T-helper 2 cell (primary cell): ENCODE measurements at places on chromosomes 6 and 20.
A peak's percentile ranks its signal among the peaks of the same experiment; 100 is the strongest.

DNA sequence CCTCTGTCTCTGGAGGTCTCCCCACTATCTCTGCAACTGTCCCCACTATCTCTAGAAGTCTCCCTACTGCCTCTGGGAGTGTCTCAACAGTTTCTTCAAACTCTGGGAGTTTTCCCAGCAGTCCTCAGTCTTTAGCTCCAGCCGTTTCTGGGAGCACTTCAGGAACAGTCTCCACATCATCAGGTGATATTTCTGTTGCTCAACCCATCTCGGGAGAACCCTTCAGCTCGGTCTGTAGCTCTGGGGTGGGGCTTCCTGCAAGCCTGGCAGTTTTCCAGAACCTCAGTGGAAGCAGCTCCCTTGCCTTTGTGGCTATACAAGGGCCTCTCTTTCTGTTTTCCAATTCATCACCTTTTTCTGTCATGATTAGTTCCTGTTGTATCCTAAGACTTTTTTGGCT, 3.0 kb upstream of the SFTA2 start:
- DNase-seq: no peak

DNA sequence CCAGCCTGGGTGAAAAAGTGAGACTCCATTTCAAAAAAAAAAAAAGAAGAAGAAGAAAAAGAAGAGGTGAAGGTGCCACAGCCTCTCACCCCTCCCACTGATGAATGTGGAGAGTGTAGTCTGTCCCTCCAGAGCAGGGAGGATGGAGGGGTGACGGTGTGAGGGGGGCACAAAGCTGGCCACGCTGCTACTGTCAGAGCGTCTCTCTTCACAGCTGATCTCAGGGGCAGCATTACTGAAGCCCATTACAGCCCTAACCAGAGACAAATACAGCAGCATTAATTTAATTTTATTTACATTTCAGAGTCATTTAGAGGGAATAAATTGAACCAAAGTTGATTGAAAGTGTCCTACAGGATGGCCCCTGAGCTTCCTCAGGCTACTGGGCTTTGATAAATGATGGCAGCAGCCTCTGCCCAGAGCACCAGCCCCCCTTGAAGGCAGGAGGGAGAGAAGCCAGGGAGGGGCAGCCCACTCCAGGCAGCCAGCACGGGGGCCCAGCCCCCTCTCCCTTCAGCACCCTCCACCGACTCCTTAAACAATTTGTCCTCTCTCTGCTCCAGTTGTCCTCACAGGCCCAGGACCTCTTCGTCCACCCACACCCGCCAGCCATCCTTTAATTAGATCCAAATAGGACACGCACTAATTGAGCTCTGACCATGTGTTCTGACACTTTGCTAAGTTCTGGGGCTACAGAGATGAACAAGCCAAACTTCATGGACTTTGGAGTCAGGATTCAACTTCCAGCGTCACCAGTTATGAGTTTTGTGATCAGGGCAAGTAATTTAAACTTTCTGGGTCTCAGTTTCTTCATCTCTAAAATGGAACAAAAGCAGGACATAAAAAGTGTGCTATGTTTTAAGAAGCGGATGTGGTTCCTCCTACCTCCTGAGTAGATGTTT, 18.6 kb upstream of the ZFAND3 start:
- DNase-seq: no peak

DNA sequence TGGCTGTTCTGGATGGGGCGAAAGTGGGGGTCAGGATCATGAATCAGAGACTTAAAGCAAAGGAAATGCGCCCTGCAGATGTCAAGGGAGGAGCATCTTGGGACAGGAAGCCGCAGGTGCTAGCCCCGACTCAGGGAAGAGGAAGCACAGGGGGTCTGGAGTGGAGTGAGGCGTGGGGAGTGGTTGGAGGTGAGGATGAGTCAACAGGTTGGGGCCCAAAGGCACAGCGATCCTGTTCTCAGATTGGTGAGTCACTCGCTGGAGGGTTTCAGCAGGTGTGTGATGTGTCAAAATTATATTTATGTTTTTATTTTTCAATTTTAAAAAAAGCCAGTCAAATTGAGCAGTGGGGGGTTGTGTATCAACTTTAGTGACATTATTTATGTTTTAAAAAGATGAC, 19.0 kb downstream of the PACSIN1 start:
- DNase-seq: peak; percentile 34

DNA sequence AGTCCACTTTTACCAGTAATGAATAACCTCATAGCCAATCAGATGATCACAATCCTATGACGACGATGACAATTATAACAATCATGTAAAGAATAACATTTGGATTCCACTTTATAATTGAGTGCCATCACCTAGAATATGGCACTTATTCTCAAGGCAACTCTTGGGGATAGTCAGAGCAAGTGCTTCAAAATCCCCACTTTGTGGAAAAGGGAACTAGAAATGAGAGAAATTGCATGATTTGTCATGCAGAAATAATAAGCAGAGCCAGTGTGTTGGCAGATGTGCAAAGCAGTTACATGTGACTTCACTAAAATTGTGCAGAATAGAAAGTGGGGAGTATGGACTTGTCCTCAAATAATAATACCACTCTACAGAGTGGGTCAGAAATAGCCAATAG, 41.3 kb downstream of the FRK start:
- DNase-seq: no peak

DNA sequence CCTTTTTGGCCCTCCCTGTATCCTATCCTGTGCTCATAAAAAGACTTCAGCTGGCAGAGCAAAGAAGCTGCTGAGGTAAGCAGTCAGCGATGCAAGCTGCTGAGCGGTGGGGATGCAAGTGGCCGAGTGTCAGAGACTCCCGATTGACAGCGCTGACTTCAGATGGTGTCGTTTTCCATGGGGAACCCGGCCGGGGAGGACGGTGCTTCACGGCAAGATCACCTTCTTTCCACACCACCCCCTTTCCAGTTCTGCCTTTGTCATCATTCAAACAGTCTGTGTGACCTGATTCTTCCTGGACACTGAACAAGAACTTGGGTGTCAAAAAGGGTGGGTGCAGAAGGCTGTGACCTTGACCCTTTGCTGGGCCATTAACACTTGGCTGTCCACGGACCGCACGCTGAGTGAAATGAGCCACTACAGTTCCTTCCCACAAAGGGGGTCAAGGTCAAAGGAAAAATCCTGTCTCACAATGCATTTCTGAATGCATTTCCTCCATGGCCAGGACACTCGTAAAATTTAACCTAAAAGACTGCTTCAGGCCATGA, 52.9 kb upstream of the UNC93A start:
- DNase-seq: no peak

- DNase-seq: no peak
Measured at GRCh38 chr20:32456869-32457478, 98.8 kb downstream of the ASXL1 start.

- DNase-seq: no peak
Measured at GRCh38 chr6:14703586-14703985, 542.3 kb upstream of the JARID2 start.

DNA sequence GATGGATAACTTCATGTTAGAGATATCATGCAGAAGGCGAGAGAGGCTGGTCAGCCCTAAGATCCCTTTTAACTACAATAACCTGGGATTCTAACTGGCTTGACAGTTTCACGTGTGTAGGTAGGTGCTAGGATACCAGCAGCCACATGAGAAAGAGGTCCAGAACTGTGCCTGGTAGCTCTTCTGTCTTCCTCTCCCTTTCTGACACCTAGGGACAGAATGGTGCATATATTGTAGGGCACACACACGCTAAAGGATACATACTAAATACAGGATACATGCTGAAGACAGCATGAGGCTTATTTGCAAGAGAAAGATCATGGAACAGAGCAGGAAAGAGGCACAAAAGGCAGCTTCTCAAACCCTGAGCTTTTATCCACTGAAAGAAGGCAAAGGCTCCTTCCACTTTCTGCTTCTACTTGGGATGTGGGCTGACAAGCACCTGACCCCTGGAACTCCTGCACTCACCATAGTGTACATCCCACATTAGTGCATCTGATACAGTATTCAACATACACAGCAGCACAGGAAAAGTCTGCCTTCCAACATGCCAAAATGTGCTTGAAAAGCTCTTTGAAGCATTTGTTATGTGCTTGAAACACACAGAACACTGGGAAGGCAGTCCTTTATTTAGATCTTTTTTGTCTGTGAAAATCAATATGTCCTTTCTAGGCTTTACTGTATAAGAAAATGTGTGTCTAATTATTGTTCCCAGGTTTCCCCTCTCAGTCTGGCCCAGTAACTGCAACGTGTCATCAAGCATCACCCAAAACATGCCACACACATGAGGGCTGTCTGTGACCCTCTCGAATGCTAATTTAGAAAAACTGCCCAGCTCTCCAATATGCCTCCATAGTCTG, 3.2 kb downstream of the SLC22A23 start:
- DNase-seq: no peak

GRCh38 chr6:169714178-169714577, 10.1 kb downstream of the PHF10 start:
- no peak for DNase-seq

- no peak for DNase-seq
Measured at GRCh38 chr6:100382767-100383195, 81.9 kb downstream of the SIM1 start.

DNA sequence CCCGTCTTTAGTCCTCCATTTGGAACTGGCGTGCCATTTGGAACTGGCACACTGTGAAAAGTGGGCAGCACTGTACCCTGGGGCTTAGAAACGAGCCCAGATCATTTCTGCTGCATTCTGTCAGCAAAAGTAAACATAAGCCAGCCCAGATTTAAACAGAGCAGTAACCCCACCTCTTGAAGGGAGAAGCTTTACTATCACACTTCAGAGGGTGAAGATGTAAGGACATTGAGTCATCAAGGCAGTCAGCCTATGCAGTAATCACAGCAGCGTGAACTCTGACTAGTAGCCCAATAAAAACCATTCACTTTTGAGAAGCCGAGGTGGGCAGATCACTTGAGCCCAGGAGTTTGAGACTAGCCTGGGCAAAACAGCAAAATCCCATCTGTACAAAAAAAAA, 216.9 kb downstream of the EYA2 start:
- DNase-seq: no peak

DNA sequence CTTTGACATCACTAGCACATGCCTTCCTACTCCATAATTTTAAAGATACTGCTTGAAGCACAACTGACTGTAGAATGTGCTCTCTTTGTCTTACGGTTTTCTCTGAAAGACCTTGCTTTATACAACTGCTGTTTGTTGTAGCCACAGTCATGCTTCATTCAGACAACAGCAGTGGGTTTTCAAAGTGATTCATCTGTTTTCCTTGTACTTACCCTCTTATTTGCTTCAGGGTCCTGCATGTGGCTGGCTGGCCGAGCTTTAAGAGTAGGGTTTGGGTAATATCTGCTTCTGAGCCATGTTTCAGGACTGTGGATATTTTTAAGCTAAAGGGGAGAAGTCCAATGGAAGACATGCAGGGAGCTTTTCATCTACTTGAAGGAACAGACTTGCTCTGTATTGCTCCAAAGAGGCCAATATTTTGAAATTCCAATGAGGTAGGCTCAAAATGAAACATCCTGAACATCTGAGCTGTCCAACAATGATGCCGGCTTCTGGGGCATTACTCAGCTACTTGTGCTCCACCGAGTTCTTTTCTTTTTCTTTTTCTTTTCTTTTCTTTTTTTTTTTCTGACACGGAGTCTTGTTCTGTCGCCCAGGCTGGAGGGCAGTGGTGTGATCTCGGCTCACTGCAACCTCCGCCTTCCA, 160.2 kb upstream of the SGK1 start:
- no peak for DNase-seq

DNA sequence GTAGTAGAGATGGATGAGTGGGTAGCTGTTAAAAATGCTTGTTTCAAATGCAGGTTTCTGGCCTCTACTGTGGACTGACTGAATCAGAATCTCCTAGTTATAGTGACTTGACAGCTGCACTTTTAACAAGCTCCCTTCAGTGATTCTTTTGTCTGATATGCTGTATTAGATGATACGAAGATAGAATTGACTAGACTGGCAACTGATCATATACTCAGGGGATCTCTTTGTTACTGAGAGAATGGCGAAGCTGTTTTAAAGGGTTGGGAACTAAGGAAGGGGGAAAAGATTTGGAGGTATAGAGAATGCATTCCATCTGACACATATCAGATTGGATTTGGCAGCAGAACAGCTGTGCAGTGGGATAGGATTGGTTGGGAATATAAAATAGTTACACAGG, 7.0 kb downstream of the ENPP4 start:
- DNase-seq: no peak

GRCh38 chr6:160995271-160995670, 3.7 kb downstream of the MAP3K4 start:
- no peak for DNase-seq

DNA sequence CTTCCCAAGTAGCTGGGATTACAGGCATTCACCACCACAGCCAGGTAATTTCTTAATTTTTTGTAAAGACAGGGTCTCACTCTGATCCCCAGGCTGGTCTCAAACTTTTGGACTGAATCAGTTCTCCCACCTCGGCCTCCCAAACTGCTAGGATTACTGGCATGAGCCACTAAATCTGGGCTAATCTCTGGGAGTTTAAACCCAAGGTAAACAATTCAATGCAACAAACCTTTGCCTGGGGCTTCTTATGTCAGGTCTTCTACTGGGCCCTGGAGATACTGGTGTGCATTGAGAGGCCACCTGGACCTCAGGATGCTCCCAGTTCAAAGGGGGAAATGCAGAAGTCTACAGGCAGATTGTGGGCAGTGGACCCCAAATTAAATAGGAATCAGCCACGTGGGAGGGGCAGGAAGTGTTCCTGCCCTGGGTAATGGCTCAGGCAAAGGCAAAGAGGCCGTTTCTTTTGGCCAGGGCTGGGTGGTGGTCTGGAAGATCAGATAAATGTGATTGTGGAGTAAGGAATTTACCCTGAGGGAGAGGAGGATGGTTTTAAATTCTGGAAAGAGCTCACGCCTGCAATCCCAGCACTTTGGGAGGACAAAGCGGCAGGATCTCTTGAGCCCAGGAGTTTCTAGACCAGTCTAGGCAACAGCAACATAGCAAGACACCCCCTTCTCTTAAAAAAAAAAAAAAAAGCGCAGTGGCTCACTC, 1.3 kb upstream of the MYBL2 start:
- no peak for DNase-seq

- DNase-seq: no peak
Measured at GRCh38 chr20:59939879-59940128, 301 bp downstream of the PPP1R3D start.

DNA sequence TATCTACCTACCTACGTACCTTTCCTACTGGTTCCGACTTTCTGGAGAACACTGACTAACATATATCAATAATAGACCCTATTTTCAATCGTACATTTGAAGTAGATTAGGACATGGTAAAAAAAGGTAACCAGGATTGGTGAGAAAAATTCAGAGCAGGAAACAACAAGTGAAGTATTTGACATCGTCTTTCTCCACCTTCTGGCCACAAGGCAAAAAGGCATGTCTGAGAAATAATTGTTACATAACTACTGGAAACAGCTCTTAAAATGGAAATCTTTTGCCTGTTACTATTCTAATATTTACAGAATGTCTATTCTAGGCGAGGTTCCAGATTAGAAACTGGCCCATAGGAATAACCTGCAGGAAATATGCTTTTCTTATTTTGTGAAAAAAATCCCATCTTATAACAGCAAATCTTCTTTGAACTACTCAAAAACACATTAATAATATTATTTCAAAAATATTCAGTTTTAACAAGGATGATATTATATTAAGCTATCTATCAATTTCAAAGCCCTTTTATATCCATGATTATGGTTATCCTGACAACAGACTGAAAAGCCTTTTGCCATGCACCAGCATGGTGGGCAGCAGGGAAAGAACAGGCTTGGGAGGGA, 80.8 kb downstream of the RCAN2 start:
- no peak for DNase-seq

GRCh38 chr20:36569847-36570429, 3.5 kb upstream of the TGIF2 start:
- DNase-seq: no peak

- DNase-seq: no peak
Measured at GRCh38 chr6:149482545-149483333, 2.1 kb downstream of the ZC3H12D start.

GRCh38 chr6:153778216-153778615, 260.8 kb upstream of the OPRM1 start:
- no peak for DNase-seq

- DNase-seq: no peak
Measured at GRCh38 chr6:146028851-146029572, at the start of gene GRM1. Gene GRM1 (plus strand): TSS chr6:146029062. CDS start chr6:146029518, 456 bp downstream.
